GM13976 (cell line): ENCODE measurements at places on chromosomes 5 and 9.

DNA sequence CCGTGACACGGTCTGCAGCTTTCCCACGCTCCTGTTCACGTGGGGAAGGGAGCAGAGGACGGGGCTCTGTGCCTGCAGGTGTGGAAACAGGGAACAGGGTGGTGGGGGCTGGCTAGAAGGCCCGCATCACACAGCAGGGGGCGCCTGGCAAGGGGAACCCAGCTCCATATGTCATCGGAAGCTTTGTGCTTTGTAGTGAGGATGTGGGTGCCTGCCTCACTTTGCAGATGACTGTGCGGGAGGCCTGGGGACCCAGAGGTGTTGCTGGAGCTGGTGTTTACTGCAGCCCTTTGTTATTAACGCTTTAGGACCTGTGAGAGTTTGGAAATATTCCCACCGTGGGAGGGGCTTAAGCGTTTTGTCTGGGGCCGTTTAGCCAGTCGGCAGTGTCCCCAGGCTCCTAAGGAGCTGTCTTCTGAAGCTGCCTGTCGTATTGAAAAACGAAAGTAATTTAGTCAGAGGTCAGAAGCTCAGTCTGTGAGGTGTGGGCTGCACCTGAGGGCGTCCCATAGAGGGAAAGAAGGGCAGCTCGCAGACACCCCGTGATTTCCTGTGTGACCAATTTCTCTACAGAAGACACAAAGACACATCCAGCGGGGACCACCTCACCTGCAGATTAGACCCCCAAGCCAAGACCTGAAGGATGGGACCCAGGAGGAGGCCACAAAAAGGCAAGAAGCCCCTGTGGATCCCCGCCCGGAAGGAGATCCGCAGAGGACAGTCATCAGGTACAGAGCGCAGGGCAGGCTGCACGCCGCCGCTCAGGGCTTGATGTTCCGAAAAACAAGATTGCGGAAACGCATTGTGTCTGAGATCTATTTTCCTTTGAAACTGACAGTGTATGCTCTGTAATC, 9.1 kb downstream of the MAN1B1 start:
- DNase-seq = peak; percentile 88

DNA sequence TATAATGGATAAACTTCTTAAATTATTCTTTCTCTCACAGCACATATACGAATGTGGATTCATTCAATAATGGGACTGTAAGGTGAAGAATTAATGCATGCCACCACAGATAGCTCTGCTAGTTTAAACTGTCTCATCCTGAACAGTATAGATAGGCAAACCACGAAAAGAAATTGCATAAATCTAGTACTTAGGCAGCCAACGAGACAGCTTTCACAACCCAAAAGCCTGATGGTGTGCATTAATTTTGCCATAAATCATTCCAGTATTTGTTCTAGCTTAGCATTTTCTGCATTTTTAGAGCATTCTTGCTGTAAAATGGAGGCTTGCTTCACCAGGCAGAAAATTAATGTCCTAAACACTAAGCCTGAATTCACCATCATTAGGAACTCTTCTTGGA, 834.2 kb upstream of the DMAC1 start:
- DNase-seq = no peak

DNA sequence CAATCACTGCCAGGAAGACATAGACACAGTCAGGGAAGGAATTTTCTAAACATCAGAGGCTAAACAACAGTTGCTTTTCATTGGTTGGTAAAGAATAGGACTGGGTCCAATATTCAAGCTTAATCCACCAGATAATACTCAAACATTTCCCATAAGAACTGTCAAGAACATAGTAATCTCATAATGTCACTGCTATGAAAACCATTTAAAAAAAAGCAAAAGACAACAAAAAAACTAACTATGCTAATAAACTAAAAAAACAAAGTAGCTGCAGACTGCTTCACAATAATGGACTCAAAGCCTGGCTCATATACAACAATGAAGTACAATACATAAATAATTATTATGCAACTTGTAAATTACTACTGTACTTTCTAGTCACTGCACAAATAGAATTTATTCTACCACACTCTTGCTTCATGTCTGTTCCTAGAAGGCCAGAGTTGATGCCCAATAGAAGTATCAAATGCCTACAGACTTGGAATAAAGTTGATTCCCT, 148.7 kb downstream of the MLLT3 start:
- no peak for DNase-seq

GRCh38 chr5:56993241-56993640, 41.3 kb upstream of the MIER3 start:
- no peak for DNase-seq

GRCh38 chr5:56269216-56269927, 36.2 kb upstream of the ANKRD55 start:
- DNase-seq = peak; percentile 50

GRCh38 chr9:126509718-126510117, 104.0 kb upstream of the LMX1B start:
- no peak for DNase-seq

GRCh38 chr9:126506361-126507317, 107.1 kb upstream of the LMX1B start:
- no peak for DNase-seq

GRCh38 chr5:92147798-92148197, 764.7 kb upstream of the ARRDC3 start:
- no peak for DNase-seq

DNA sequence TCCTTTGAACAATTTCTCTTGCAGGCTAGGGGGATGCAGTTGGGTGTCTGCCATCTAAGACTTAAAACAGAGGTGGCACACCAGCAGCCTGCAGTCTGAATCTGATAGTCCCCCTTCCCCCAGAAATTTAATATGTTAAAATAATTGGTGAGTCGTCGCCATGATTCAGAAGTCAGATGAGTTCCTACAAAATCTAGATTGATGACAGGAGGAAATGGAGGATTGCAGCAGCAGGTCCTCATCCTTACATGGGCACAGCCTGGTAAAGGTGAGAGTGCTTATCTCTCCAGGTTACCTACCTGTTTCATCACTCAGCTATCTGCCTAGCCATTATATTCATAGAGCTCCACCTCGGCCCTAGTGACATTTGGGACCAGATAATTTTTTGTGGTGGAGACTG, 112.3 kb downstream of the PCSK1 start:
- no peak for DNase-seq

DNA sequence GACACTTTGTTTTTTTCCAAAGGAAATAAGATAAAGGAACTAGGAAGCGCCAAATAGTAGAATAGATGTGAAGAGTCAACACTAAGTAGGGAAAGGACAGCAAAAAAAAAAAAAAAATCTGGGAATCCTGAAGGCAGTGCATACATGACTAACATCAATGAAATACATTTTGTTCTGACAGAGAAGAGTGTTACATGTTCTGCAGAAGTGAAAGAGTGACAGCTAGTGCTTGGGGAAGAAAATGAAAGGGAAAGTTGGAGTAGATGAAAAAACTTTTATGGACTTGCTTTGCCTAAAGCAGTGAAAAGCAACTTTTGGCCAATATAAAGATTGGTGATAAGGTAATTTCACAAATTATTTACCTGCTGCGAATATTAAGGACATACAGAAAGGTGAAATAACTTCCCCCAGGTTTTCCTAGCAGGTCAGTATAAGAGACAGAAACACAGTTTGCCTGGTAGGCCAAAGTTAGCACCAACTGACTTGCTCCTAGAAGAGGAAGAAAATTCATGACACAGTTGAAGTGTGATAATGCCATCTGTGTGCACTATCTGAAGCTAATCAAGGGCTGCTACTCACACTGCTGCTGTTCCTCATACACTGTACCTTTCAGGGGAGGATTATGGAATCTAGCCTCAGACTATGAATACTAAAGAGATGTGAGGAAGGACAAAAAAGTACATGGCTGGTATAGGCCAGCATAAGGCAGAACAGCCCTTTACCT, 38.6 kb downstream of the RANBP6 start:
- DNase-seq = peak; percentile 26

DNA sequence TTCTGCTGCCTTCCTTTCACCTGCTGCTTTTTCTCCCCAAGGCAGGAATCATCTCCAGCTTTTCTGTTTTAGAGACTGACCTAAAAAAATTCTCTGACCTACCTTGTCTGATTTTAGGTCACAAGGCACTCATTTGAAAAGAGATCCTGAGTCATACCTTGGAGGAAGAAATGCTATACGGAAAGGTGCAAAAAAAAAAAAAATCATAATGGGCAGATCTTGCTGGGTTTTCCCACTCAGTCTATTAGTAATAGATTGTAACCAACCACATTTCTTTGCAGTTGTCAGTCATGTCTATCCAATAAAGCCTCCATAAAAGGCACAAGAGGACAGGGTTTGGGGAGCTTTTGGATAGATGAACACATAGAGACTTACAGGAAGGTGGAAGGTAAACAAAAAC, 70.0 kb downstream of the MTREX start:
- DNase-seq = no peak

- no peak for DNase-seq
Observed at GRCh38 chr5:106136061-106136460, 1534.7 kb downstream of the EFNA5 start.

GRCh38 chr9:88742483-88742882, 207.5 kb downstream of the NXNL2 start:
- DNase-seq = no peak

DNA sequence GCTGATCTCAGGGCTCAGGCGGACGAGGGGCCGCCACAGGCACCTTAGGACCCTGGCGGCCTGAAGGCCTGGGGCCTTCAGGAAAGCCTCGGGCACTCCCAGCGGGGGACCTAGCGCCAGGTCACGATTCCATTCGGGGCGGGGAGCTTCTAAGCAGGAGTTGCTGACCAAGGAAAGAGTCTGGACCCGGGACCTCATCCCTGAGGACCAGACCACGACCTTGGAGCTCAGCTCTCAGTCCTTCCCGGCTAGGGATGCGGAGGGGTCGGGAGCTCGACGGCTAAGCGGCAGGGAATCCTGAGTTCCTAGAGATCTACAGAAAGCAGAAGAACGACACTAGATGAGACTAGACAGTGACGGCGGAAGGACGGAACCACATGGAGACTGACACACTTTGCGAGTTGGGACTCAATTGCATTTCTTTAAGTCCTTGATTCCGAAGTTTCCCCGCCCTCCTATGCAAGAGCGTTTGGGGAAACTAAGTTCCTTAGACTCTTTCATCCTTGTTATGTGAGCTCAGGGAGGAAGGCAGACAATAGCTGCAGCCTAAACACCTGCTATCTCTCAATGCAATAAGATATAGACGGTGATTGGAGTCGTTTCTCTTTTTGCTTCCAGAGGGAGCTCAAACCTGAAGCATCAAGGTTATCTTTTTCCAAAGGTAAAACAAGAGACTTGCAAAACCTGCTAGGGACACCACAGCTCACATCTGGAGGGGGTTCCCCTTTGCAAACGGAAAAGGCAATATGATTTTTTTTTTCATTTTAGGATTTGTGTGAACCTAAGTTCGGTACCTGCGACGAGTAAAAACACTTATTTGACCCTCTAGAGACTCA, 9.7 kb downstream of the NR2F1-AS1 start:
- DNase-seq = no peak

DNA sequence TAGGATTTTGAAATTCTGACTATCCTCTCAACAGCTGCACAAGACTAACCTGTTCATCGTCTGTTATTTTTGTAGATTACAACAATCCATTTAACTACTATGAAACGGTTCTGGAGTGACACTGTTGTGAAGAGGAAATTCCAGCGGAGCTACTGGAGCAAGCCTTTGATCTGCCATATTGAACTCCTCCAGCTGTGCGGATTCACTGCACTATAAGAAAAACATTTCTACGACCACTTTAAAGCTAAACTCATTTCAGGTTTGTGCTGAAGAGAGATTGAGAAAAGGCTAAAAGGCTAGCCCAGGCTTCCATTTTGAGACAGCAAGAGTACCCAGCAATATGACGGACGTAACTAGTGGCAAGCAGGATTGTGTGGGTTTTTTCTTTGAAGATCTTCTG, 104.9 kb upstream of the ANKH start:
- no peak for DNase-seq

GRCh38 chr9:131555841-131556673, 10.7 kb downstream of the PRRT1B start:
- DNase-seq = no peak

- DNase-seq = no peak
Observed at GRCh38 chr5:66224274-66224673, 80.2 kb downstream of the SREK1 start.

GRCh38 chr5:161547738-161548486, 1.4 kb upstream of the GABRB2 start:
- peak; percentile 38 for DNase-seq

- no peak for DNase-seq
Observed at GRCh38 chr5:125484742-125485641, 738.6 kb upstream of the ZNF608 start.

GRCh38 chr9:1969160-1969559, 46.0 kb upstream of the SMARCA2 start:
- no peak for DNase-seq

GRCh38 chr9:132193227-132194124, 31.6 kb downstream of the NTNG2 start:
- DNase-seq = no peak

DNA sequence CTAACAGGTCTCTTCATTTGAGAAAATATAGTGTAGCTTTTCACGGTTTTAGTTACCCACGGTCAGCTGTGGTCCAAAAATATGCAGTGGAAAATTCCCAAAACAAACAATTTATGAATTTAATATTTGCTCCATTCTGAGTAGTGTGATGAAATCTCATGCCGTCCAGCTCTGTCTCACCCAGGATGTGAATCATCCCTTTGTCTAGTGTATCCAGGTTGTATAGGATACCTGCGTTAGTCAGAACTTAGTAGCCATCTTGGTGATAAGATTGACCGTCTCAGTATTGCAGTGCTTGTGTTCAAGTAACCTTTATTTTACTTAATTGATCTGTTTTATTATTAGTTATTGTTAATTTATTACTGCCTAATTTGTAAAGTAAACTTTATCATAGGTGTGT, 41.1 kb downstream of the NDUFS4 start:
- DNase-seq = no peak

- DNase-seq = no peak
Observed at GRCh38 chr5:116453988-116454411, 120.6 kb downstream of the SEMA6A start.

DNA sequence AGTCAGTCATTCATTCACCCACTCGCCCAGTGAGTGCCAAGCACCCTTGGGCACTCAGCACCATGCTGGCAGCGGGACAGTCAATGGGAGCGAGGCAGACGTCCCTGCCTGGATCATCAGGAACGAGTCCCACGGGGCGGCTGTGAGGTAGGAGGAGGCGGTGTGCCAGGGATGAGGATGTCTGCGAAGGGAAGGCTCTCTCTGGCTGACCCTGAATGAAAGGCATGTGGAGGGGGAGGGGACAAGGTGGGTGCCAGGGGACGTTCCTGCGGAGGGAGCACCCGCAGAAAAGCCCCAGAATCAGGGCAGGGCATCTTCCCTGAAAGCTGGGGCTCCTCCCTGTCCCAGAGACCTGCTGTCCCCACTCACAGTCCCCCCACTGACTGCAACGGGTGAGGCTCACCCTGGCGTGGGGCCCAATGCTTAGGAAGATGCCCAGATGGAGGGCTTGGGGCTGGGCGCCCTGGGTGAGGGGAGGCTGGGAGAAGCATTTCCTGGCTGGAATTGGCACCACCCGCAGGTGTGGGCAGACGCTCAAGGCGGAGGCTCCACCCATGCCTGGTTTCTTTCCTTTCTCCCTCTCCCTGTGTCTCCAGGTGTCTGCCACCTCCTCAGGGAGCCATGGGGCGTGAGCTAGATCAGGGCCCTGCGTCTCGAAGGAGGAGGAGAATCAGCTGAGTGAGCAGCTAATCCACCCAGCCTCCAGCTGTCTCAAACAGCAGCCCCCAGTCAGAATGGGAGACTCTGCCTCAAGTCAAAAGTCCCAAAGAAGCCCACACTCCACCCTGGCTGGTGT, 179.0 kb upstream of the PPP1R26 start:
- no peak for DNase-seq

- DNase-seq = no peak
Observed at GRCh38 chr5:5933651-5934050, 444.7 kb downstream of the MED10 start.
